ENCODE measurements at places on chromosomes 6 and 20.

DNA sequence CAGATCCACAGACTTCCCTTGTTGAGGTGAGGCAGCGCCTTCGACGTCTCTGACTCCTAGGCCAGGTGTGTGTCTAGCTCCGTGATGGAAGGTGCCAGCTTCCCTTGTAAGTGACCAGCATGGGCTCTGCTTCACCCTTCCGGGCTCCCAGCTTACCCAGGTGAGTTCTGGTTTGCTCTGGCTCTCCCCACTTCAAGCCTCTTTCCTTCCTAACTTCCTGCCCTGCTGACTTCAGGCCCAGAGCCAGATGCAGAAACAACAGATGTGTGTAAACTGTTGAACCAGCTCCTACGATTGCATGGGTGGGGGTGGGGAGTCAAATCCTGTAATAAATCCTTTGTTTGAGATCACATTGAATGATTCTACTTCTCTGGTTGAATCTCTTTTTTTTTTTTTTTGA, 51.6 kb upstream of the BMP6 start:
- H3K36me3 ChIP-seq, result no peaks in the 10 kb centered on the region
- no peaks in the 10 kb centered on the region for H3K4me1 ChIP-seq
- no peak for DNase-seq
- peaks cover 7% of the 10 kb centered on the region for H3K27me3 ChIP-seq
- no peak overlapping the region for H3K4me3 ChIP-seq
- no peak overlapping the region for H3K27ac ChIP-seq

- no peak for DNase-seq
- no peak overlapping the region for H3K27ac ChIP-seq
- no peaks in the 10 kb centered on the region for H3K36me3 ChIP-seq
- H3K4me3 ChIP-seq, result no peak overlapping the region
- H3K4me1 ChIP-seq, result no peaks in the 10 kb centered on the region
Observed at GRCh38 chr6:38415231-38416005, 224.3 kb downstream of the BTBD9 start.

- no peak overlapping the region for H3K4me3 ChIP-seq
- H3K27ac ChIP-seq, result no peak overlapping the region
- H3K27me3 ChIP-seq, result no peaks in the 10 kb centered on the region
- DNase-seq, result no peak
- H3K36me3 ChIP-seq, result no peaks in the 10 kb centered on the region
Observed at GRCh38 chr20:39534846-39535245, 572.7 kb downstream of the DHX35 start.

DNA sequence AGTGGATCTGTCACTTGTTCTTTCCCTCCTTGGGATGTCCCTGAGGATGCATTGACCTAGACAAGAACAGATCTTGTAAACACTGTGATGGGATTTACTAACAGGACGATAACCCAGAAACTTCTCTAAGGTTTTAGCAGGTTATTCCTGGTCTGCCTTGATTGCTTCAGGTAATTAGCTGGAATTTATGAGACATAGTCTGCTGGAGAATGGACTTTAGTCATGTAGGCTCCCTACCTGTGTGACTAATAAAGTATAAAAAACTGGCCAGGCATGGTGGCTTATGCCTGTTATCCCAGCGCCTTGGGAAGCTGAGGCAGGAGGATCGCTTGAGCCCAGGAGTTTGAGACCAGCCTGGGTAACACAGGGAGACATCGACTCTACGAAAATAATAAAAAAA, 96.1 kb downstream of the PAK5 start:
- no peak overlapping the region for H3K27ac ChIP-seq
- H3K27me3 ChIP-seq, result no peaks in the 10 kb centered on the region
- DNase-seq, result no peak

DNA sequence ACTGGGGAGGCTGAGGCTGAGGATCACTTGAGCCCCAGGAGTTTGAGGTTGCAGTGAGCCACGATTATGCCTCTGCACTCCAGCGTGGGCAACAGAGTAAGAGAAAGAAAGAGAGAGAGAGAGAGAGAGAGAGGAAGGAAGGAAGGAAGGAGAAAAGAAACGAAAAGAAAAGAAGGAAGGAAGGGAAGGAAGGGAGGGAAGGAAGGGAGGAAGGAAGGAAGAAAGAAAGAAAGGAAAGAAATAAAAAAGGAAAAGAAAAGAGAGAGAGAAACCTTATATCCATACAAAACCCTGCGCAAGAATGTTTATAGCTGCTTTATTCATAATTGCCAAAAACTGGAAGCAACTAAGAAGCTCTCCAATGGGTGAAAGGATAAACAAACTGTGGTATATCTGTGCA, 8.1 kb upstream of the HSPA12B start:
- H3K4me1 ChIP-seq, result peaks cover 11% of the 10 kb centered on the region
- peaks cover 29% of the 10 kb centered on the region for H3K27me3 ChIP-seq
- H3K27ac ChIP-seq, result no peak overlapping the region
- no peaks in the 10 kb centered on the region for H3K36me3 ChIP-seq
- no peak overlapping the region for H3K4me3 ChIP-seq
- DNase-seq, result no peak

DNA sequence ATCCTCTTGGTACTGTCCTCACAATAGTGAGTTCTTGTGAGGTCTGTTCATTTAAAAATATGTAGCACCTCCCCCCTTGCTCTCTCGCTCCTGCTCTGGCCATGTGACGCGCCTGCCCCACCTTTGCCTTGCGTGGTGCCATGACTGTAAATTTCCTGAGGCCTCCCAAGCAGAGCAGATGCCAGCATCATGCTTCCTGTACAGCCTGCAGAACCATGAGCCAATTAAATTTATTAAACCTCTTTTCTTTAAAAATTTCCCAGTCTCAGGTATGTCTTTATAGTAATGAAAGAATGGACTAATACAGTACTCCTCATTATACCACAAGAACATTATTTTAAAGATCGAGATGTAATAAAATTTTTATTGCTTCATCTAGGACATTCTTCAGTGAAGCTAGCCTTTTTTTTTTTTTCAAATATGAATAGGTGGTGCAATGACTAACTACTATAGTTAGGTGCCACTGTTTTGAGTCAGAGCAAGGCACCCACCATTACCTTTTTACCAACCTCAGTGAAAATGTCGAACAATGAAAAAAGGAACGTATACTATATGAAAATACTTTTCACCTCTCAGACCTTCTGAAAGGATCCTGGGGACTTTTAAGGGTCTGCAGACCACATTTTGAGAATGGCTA, 191.1 kb upstream of the SGK1 start:
- no peak overlapping the region for H3K27ac ChIP-seq
- no peak for DNase-seq
- H3K4me3 ChIP-seq, result no peak overlapping the region

All from activated CD8-positive, alpha-beta T cell treated with anti-CD3 and anti-CD28 coated beads, Interleukin-2, amount 10 ng/mL, durations not matched to agents 7 days and 5 days (primary cell).